Bronchus fibroblast of lung (primary cell): ENCODE measurements at places on chromosomes 16 and 17. TPM values are rescaled to one million over a fixed set of nuclear protein-coding genes. Genes with fewer than 3 reads are reported as not detected.

KCNG4 gene
- total RNA-seq = not detected in 2 replicates

SDR42E2 gene
- not detected in 2 replicates for total RNA-seq

MPG gene
- 166 and 188 TPM in 2 replicates for total RNA-seq

ALOX12 gene
- total RNA-seq = under 0.01 and 0.50 TPM in 2 replicates

RAB11FIP4 gene
- 0.34 and 0.59 TPM in 2 replicates for total RNA-seq

LPCAT2 gene
- total RNA-seq = 2.2 and 2.4 TPM in 2 replicates

DPEP1 gene
- total RNA-seq = 0.15 and 0.34 TPM in 2 replicates

PRSS53 gene
- total RNA-seq = 2.1 and 2.5 TPM in 2 replicates

TMC5 gene
- total RNA-seq = not detected in 2 replicates

TMEM238L gene
- total RNA-seq = not detected in 2 replicates

TAC4 gene
- not detected in 2 replicates for total RNA-seq

PGAP3 gene
- 7.9 and 9.1 TPM in 2 replicates for total RNA-seq

PMP22 gene
- total RNA-seq = 43.0 and 51.6 TPM in 2 replicates

PRAC2 gene
- not detected in 2 replicates for total RNA-seq

SRRM2 gene
- total RNA-seq = 43.3 and 52.5 TPM in 2 replicates

SDR42E1 gene
- total RNA-seq = 2.0 and 2.4 TPM in 2 replicates
